ENCODE measurements at places on chromosomes 5 and 9. TPM values are rescaled to one million over a fixed set of nuclear protein-coding genes. Genes with fewer than 3 reads are reported as not detected.

The SHB gene
- 35.5 TPM for total RNA-seq

The ROR2 gene
- total RNA-seq, result 36.7 TPM

The RALGPS1 gene
- 26.9 TPM for total RNA-seq

The PLPPR1 gene
- total RNA-seq, result 1.2 TPM

The C5orf58 gene
- total RNA-seq, result not detected

The NADK2 gene
- total RNA-seq, result 39.3 TPM

The KIF27 gene
- 13.2 TPM for total RNA-seq

The EIF4E1B gene
- total RNA-seq, result not detected

The ESM1 gene
- 0.23 TPM for total RNA-seq

The RASGEF1C gene
- total RNA-seq, result 0.36 TPM

The ACER2 gene
- 3.1 TPM for total RNA-seq

The ITGA2 gene
- total RNA-seq, result 4.1 TPM

- no peaks in the 10 kb centered on the region for H3K36me3 ChIP-seq
- no peak overlapping the region for H3K27ac ChIP-seq
- H3K27me3 ChIP-seq, result no peaks in the 10 kb centered on the region
- no peak for DNase-seq
- H3K4me1 ChIP-seq, result peaks cover 17% of the 10 kb centered on the region
Observed at GRCh38 chr5:171433352-171433698, 13.9 kb downstream of the FGF18 start.

GRCh38 chr9:127912296-127912695 is 4.5 kb downstream of the ST6GALNAC4 start:
- no peak overlapping the region for H3K27ac ChIP-seq
- H3K4me3 ChIP-seq, result no peak overlapping the region
- no peak for DNase-seq
- H3K36me3 ChIP-seq, result peaks cover 11% of the 10 kb centered on the region
- peaks cover 11% of the 10 kb centered on the region for H3K4me1 ChIP-seq
- H3K27me3 ChIP-seq, result no peaks in the 10 kb centered on the region

DNA sequence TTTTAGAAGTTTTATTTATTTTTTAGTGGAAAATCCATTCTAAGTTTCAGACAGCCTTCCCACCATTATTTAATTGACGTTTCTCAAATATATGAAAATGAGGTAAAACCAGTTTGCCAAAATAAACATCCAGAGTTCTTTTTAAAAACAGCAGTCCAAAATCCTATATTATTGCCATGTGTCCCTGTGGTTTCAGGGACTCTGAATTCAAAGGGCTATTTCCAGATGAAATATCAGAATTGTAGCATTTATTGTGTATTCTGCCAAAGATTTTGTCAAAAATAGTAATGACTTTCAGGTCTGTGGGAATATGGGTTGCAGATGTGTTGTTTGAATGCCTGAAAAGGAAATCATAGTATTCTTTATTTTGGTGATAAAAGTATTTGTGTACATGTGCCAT is 41.6 kb downstream of the XRCC4 start:
- no peak overlapping the region for H3K4me3 ChIP-seq
- peaks cover 24% of the 10 kb centered on the region for H3K36me3 ChIP-seq
- H3K27me3 ChIP-seq, result no peaks in the 10 kb centered on the region
- no peak overlapping the region for H3K27ac ChIP-seq
- DNase-seq, result no peak

GRCh38 chr5:154543380-154543779 is 65.4 kb upstream of the HAND1 start:
- peaks cover 19% of the 10 kb centered on the region for H3K4me1 ChIP-seq
- no peak for DNase-seq
- H3K27me3 ChIP-seq, result no peaks in the 10 kb centered on the region
- H3K4me3 ChIP-seq, result no peak overlapping the region
- H3K27ac ChIP-seq, result no peak overlapping the region
- no peaks in the 10 kb centered on the region for H3K36me3 ChIP-seq

DNA sequence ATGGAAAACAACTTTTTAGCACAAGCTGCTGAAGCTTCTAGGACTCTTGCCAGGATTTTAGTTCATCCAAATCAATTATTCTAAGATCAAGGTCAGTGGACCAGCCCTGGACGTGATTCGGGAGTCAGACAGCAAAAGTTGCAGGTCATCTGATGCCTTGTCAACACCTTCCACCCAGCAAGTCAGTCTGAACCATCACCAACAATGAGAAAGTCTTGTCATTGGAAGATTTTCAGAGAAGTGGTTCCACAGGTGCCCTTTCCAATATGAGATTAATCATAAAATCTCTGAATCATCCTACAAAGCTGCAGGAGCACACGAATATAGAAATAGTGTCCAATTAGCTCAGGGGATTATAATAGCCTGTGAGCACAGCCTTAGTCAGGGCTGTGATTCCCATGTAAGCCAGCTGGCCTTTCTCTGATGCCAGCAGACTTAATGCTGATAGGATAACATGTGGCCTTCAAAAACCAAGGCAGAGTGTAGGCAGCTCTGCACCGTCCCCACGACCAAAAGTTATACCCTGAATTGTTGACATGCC is 445.0 kb upstream of the TRPC7 start:
- peaks cover 7% of the 10 kb centered on the region for H3K27me3 ChIP-seq
- H3K4me1 ChIP-seq, result no peaks in the 10 kb centered on the region
- H3K36me3 ChIP-seq, result no peaks in the 10 kb centered on the region
- no peak overlapping the region for H3K27ac ChIP-seq
- DNase-seq, result no peak

DNA sequence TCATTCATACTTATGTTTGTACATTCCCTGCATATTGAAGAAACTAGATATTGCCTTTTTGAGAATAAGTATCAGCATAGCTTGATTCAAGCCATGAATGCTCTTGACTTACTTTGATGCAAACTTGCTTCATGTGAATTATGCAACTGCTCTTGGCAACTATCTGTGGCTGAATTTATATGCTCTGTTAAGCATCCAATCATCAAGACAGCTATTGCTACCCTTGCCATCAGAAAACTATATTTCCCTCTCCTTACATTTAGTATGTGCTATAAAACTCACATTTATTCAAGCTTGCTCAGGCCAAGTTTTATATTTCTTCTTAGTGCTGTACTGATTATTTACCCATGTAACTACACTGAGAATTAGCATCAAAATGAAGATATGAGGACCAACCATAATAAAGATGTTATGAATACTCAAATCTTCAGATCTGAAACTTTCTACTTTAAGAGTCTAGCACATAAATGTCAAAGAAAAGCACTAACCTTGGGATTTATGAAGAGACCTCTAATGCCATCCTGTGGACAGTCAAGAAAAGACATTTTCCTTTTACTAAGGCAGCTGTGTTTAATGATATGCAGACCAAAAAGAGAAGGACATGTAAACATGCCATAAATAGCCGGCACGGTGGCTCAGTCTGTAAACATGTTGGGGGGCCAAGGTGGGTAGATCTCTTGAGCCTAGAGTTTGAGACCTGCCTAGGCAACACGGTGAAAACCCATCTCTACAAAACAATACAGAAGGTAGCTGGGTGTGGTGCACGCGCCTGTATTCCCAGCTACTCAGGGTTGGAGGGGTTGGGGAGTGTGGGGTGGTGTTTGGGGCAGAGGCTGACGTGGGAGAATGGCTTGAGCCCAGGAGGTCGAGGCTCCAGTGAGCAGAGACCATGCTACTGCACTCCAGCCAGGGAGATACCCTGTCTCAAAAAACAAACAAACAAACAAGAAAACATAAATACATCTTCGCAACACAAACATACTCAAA is 267.0 kb upstream of the TYRP1 start:
- DNase-seq, result no peak
- H3K36me3 ChIP-seq, result no peaks in the 10 kb centered on the region
- H3K27ac ChIP-seq, result no peak overlapping the region
- no peak overlapping the region for H3K4me3 ChIP-seq

GRCh38 chr9:127825319-127826051 is 22.8 kb downstream of the FPGS start:
- H3K27me3 ChIP-seq, result peaks cover 9% of the 10 kb centered on the region
- H3K4me3 ChIP-seq, result peak overlapping the region; percentile 34
- H3K36me3 ChIP-seq, result no peaks in the 10 kb centered on the region
- no peak overlapping the region for H3K27ac ChIP-seq
- DNase-seq, result peak; percentile 68
- H3K4me1 ChIP-seq, result peaks cover 26% of the 10 kb centered on the region

DNA sequence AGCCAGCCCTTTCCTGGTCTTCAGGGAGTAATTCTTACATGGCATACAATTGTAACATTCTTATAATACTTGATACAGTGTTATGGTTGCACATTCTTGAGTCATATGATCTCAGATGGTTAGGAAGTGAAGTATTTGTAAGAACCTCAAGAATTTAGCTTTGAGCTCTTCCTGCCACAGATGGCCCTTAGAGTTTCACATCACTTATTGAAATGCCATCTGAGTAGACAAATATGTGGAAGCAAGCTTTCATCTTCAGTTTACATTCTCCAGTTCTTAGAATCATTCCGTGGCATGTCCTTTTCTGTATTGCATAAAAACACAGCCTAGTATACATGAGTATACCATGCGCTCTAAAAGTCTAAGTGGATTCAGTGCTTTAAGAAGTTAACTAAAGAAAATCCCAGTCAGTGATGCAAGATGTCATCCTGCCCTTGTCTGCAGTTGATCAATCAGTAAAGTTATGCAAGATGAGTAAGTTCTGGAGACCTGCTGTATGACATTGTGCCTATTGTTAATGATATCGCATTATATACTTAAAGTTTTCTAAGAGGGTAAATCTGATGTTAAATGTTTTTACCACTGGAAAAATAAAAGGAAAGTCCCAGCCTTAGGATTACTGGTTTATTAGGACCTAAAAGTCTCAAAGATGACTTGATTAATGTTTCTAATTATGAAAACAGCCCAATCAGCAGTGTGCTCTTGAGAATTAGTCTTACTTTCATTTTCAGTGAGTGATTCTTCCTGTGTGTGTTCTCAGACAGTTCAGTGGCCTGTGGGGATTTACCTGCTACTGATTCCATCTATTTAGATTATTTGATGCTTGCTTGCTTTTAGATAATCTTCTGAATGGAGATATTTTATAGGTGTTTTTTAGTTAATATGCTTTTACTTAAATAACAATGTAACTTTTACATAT is 29.4 kb downstream of the RHOBTB3 start:
- peak overlapping the region; percentile 88 for H3K27ac ChIP-seq
- H3K36me3 ChIP-seq, result peaks cover 30% of the 10 kb centered on the region
- no peaks in the 10 kb centered on the region for H3K27me3 ChIP-seq
- peaks cover 40% of the 10 kb centered on the region for H3K4me1 ChIP-seq

GRCh38 chr9:14327036-14327435 is 13.1 kb upstream of the NFIB start:
- H3K27me3 ChIP-seq, result no peaks in the 10 kb centered on the region
- no peak overlapping the region for H3K4me3 ChIP-seq
- H3K4me1 ChIP-seq, result peaks cover 26% of the 10 kb centered on the region
- no peak overlapping the region for H3K27ac ChIP-seq
- H3K36me3 ChIP-seq, result no peaks in the 10 kb centered on the region
- DNase-seq, result no peak

DNA sequence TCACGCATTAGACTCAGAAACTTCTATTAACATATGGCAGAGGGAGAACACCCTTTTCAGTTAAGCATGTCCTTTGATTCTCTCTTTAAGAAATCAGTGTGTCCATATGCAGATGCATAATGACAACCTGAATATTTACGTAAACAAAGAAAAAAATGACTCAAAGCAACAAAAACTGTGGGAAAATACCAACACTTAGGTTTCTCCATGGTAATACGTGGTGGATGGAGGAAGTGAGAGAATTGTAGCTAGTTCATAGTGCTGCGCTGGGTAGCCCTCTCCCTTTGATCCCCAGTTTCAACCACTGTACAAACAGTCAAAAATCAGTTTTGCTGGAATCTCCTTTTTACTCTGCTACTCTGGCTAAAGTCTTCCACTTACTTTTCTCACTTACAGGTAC is 2.0 kb upstream of the MAP3K1 start:
- peaks cover 25% of the 10 kb centered on the region for H3K4me1 ChIP-seq
- peak overlapping the region; percentile 28 for H3K4me3 ChIP-seq
- no peak for DNase-seq
- peak overlapping the region; percentile 76 for H3K27ac ChIP-seq

- peaks cover 15% of the 10 kb centered on the region for H3K27me3 ChIP-seq
- DNase-seq, result no peak
- no peak overlapping the region for H3K27ac ChIP-seq
- H3K36me3 ChIP-seq, result no peaks in the 10 kb centered on the region
- H3K4me3 ChIP-seq, result no peak overlapping the region
Observed at GRCh38 chr5:152137063-152137462, 212.4 kb upstream of the GLRA1 start.

GRCh38 chr5:42285230-42285629 is 138.0 kb upstream of the GHR start:
- H3K4me3 ChIP-seq, result no peak overlapping the region
- no peak overlapping the region for H3K27ac ChIP-seq
- no peak for DNase-seq
- no peaks in the 10 kb centered on the region for H3K4me1 ChIP-seq
- H3K36me3 ChIP-seq, result no peaks in the 10 kb centered on the region
- H3K27me3 ChIP-seq, result no peaks in the 10 kb centered on the region

DNA sequence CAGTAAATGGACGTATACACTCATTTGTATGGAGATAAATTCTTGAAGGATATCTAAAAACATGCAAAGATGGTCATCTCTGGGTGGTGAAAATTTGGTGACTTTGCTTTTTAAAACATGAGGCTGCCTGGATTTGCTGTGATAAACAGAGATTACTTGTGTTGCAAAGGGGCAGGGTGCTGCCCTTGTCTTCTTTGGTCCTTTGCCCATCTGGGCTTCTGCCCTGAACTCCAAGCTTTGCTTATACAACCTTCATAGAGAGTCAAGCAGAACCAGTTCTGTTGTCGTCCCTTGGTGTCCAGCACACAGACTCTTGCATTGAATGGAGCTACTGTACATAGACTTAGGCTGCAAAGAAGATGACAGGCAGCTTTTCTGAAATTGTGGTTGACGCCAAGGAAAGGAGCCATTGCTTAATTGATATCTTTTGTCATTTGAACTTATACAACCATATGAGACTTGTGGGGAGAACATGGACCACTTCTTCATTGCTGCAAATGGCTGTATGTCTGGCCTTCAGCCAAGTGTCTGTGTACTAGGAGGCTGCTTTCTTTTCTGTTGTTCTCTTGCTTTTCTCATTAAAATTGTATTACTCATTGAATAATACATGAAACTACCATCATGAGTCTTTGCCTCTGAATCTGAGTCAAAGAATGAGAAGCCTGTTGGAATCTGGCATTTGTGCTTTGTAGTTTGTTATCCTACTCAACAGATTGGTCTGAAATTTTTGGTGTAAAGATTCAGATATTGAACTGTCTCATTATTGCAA is 152.5 kb downstream of the DMRT2 start:
- H3K27me3 ChIP-seq, result peaks cover 3% of the 10 kb centered on the region
- no peaks in the 10 kb centered on the region for H3K36me3 ChIP-seq
- H3K4me3 ChIP-seq, result no peak overlapping the region
- no peak overlapping the region for H3K27ac ChIP-seq
- peaks cover 7% of the 10 kb centered on the region for H3K4me1 ChIP-seq

GRCh38 chr5:81313278-81313677 is 11.9 kb downstream of the ZCCHC9 start:
- no peak overlapping the region for H3K4me3 ChIP-seq
- H3K36me3 ChIP-seq, result peaks cover 24% of the 10 kb centered on the region
- H3K27me3 ChIP-seq, result no peaks in the 10 kb centered on the region
- DNase-seq, result no peak
- no peaks in the 10 kb centered on the region for H3K4me1 ChIP-seq
- no peak overlapping the region for H3K27ac ChIP-seq

- DNase-seq, result no peak
- H3K36me3 ChIP-seq, result peaks cover 3% of the 10 kb centered on the region
- no peak overlapping the region for H3K4me3 ChIP-seq
- H3K4me1 ChIP-seq, result peaks cover 27% of the 10 kb centered on the region
- H3K27me3 ChIP-seq, result no peaks in the 10 kb centered on the region
- no peak overlapping the region for H3K27ac ChIP-seq
Observed at GRCh38 chr9:33148367-33149014, 18.6 kb downstream of the B4GALT1 start.

- no peak overlapping the region for H3K27ac ChIP-seq
- H3K27me3 ChIP-seq, result no peaks in the 10 kb centered on the region
- DNase-seq, result no peak
- H3K36me3 ChIP-seq, result no peaks in the 10 kb centered on the region
Observed at GRCh38 chr5:65113771-65114170, 345.0 kb downstream of the CWC27 start.

Measured in mesothelial cell of epicardium (in vitro differentiated cells).